ENCODE measurements at places on chromosomes 13 and 19. TPM values are rescaled to one million over a fixed set of nuclear protein-coding genes. Genes with fewer than 3 reads are reported as not detected.

The CALR3 gene
- total RNA-seq, result not detected

The TEX29 gene
- total RNA-seq, result not detected

The FREM2 gene
- not detected for total RNA-seq

The LHFPL6 gene
- total RNA-seq, result 51.4 TPM

The RPS5 gene
- total RNA-seq, result 496 TPM

The ZNF222 gene
- 4.6 TPM for total RNA-seq

The MBD3L2 gene
- not detected for total RNA-seq

The ZNF296 gene
- not detected for total RNA-seq

The GIPR gene
- total RNA-seq, result 4.7 TPM
